ENCODE measurements at places on chromosomes 12 and 14.
A peak's percentile ranks its signal among the peaks of the same experiment; 100 is the strongest.

- no peak for DNase-seq
Observed at GRCh38 chr12:91074851-91075250, 17.0 kb upstream of the KERA start.

DNA sequence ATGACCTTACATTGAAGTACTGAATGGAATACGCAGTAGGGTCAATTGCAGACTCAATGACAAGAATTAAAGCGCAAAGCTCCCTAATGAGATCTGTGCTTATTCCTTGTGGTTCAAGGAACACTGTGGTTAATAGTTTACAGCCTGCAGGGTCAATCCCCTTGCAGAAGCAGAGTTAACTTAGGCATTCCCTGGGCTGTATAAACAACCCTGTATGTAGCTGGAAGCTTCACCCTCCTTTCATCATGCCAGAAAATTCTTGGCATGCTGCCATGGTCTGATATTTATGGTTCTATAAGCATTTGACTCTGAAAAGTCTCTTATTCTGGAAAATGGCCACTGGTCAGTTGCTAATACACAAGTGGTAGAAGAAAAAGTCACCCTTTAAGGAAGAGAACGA, 227.7 kb downstream of the NOVA1 start:
- no peak for DNase-seq

DNA sequence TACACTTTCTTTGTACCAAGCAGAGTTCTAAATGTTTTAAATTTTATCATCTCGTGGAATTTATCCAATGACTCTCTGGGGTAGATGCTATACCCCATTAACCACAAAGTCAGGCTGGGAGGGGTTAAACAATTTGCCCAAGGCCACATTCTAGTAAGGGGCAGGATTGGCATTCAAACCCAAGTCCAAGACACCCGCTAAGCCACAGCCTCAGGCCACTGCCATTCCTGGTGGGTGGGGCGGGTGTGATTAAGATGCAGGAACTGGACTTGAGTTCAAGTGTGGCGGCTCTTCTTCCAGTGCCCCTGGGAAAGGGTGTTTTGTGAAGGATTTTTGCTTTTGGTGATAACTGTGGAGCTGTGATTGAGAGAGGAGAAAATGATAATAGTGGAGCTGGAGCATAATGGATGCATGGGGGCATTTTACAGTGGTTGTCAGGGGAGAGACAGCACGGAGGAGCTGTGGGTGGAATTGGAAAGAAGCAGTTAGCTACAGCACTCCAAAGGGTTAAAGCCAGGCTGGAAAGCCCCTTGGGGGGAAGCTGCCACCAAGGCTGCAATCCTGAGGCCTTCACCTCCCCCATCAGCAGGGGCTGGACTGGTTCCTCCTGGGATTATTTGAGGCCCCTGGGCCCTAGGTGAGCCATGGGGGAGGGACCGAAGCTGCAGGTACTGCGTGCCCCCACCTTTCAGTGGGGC, 1.0 kb upstream of the VRTN start:
- no peak for DNase-seq

DNA sequence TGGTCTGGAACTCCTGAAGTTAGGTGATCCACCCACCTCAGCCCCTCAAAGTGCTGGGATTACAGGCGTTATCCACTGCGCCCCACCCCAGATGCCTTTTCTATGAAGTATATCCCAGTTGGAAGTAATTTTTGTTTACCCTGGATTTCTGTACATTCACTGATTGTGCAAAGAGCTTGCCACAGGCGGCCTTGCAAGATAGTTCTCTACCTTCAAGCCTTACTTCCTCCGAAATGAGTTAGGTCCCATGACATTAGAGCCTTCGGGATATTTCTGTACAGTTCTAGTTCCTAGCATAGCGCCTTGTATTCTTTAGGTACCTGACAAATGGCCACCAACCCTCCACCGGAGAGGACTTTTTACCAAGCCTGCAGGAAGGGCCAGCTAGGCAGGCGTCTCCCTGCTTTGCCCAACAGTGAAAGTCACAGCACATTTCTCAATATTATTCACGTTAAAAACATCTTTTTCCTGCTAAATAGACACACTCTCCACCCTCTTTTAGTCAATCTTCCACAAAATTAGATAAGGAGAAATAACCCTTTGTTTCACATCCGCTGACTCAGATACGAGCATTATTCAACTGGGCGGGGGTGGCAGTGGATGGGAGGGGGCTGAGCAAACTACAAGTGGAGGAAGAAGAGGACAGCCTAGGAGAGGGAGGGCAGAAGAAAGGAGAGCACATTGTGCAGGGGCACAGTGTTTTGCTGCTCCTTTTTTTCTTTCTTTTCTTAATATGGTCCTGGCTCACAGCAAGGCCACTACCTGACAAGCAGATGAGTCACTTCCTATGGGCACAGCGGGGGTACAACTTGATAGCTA, 40.0 kb upstream of the CAPRIN2 start:
- no peak for DNase-seq

- DNase-seq: no peak
Observed at GRCh38 chr14:103085106-103086091, 1.4 kb downstream of the LBHD2 start.

GRCh38 chr12:131132118-131132892, 178.6 kb downstream of the ADGRD1 start:
- peak; percentile 42 for DNase-seq

DNA sequence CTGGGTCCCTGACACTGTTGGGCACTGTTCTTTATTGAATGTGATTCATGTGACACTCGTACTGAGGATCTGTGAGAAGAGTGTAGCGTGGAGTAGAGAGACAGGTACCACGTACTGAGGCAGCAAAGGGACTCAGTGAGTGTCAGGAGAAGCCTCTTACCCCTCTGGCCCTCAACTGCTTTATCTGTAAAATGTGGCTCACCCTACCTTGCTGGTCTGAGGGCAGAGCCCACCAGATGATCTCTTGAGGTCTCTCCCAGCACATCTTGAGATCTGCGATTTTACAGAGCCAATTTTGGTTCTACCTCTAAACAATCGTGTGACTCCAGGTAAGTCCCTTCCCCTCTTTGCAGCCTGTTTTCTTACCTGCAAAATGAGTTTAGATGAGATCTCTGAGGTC, 3.1 kb downstream of the CEBPE start:
- DNase-seq: no peak

DNA sequence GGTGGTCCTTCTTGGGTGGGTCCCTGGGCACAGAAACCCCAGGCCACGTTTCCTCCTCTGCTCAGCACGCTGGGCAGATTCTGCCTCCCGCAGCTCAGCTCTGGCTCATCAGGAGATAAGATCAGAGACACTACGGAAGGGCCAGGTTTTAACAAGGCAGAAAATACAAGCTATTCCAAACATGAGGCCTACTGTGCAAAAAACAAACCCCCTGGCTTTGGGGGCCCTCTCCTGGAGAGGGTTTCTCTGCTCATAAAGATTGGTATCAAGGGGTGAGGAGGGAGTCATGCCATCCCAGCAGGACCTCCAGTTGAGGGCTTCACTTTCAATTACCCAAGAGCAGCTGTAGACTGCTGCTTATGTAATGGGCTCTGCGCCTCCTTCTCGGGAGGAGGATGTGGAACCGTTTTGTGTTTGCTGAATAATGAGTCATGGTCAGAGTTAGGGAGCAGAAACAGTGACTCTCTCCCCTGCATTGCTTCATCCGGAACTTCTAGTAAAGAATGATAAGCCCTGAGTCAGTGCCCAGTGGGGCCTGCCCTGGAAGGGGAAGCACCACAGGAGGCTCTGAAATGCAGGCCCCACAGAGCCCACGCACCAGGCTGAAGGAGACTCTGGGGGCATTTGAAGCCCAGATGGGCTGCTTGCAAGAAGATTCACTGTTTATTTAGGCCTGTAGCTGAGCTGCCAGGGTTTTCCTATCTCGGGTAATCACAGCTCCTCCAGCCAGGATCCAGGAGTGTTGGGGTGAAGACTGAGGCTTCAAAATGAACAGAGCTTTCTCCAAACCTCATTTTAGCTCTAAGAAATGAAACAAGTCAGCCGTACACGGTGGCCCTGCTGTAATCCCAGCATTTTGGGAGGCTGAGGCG, 79.3 kb downstream of the SSPN start:
- DNase-seq: peak; percentile 62

- no peak for DNase-seq
Observed at GRCh38 chr12:98275131-98275475, 240.3 kb upstream of the TMPO start.

DNA sequence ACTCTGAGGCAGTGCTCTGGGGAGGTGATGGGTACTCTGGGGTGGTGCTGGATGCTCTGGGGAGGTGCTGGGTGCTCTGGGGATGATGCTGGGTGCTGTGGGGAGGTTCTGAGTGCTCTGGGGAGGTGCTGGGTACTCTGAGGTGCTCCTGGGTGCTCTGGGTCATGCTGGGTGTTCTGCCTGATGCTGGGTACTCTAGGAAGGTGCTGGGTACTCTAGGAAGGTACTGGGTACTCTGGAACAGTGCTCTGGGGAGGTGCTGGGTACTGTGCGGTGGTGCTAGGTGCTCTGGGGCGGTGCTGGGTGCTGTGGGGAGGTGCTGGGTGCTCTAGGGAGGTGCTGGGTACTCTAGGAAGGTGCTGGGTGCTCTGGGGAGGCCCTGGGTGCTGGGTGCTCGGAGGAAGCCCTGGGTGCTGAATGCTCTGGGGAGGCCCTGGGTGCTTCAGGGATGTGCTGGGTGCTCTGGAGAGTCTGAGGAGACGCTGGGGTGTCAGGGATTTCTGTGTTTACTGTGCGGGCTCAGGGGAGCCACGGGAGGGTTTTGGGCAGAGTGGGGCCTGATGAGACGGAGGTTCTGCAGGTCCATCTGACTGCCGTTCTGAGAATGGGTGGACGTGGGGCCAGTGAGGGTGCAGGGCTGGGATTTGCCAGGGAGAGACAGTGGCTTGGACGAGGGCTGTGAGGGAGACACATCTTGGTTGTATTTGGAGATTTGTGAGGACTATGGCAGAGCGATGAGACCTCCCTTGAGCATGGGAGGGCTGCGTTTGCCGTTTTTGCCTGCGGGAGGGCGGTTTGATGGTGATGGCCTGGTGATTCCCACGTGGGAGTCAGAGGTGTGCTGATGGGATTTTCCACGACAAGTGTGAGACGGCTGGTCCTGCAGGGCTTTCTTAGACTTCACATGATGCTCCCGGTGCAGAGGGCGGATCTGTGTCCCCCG, 30.0 kb downstream of the MMP17 start:
- DNase-seq: no peak

DNA sequence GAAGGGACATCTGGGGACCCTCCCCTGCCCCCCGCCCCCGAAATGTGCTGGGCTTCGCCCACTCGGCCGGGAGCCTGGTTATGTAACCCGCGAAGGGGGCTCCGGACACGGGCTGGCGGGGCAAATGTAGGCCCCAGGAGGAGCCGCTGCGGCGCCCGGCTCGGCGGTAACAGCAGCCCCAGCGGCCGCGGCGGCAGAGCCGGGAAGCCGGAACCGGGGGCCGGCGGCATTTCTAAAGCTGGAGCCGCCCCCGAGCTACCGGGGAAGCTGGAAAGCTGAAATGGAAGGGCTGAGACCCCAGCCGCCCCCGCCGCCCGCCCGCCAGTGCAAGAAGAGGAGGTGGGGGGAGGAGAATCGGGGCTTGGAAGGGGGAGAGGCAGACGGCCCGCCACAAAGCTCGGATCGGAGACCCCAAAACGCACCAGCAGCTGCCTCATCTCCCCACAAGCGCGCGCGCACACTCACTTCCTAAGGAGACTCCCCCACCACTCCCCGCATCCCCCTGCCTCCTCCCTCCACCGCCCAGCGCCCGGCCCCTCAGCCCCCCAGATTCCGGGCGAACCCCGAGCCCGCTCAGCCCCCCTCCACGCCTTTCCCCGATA, 1.5 kb downstream of the KDM2B start:
- no peak for DNase-seq

DNA sequence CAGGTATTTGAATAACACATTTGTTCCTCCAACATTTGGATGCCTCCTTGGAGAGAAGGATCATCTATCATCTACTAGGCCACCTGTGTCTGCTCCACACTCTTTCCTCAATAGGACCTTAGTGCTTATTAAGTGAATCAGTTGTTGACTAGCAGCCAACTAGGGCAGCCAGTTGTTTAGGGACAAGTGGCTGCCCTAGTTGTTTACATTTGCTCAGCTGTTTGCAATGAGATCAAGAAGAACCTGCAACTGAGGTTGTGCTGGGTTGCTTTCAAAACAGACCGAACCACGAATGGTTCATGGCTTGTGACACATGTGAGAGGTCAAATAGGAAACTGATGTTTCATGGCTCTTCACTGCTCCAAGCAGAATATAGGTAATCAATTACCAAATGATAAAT, 53.8 kb downstream of the TMCC3 start:
- DNase-seq: no peak

- DNase-seq: no peak
Observed at GRCh38 chr12:131635491-131636122, 75.3 kb upstream of the SFSWAP start.

DNA sequence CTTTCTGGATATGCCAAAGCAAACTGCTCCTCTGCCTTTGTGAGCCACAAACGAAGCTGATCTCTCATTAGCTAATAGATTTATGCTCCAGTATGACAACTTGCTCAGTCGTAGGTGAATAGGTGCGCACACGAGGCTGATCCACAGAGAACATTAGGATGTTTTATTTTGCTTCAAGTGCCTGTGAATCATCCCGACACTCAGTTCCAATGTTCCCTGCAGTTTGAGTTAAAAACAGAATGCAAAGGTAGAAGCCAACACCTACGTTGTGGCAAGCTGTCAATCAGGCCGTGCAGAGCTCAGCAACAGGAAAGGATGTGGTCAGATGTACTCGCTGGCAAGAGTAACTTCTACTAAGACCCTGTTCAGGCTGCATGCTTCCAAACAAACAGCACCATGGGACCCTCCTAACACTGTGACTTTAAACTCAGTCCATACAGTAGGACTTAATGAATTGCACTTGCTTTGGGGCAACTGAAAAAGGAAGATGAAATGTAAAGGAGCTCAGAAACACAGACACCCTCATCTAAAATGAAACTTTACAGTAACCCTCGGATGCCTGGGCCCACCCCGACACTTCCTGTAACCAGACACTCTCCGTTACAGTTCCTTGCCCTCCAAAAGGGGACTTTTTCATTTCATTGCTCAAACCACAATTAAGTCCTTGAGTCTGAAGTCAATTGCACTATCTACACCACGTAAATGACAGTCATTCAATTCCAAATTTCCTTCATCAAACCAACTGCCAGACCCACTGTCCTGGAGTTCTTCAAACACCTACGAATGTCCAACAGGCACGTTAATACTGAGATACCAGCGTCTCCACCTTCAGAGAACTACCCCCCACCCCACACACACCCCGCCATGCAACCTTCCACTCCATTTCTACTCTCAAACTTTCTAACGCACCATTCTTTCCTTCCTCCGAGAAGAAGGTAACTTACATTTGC, 1.6 kb downstream of the CCDC88C start:
- no peak for DNase-seq

- DNase-seq: no peak
Observed at GRCh38 chr12:70605976-70606375, 31.3 kb downstream of the PTPRB start.

DNA sequence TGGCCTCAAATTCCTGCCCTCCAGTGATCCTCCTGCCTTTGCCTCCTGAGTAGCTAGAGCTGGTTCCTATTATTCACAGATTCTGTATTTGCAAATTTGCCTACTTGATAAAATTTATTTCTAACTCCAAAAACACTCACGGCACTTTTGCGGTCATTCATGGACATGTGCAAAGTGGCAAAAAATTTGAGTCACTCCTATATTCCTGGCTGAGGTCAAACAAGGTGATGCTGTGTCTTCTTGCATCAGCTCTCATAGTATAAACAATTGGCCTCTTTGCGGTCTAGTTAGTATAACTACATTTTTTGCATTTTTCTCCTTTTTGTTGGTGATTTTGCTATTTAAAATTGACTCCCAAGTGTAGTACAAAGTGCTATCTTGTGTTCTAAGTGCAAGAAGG, 24.7 kb downstream of the ATF1 start:
- DNase-seq: no peak

- DNase-seq: no peak
Observed at GRCh38 chr12:3243376-3244084, 166.4 kb downstream of the TSPAN9 start.
